ENCODE measurements at places on chromosomes 5 and 9.

DNA sequence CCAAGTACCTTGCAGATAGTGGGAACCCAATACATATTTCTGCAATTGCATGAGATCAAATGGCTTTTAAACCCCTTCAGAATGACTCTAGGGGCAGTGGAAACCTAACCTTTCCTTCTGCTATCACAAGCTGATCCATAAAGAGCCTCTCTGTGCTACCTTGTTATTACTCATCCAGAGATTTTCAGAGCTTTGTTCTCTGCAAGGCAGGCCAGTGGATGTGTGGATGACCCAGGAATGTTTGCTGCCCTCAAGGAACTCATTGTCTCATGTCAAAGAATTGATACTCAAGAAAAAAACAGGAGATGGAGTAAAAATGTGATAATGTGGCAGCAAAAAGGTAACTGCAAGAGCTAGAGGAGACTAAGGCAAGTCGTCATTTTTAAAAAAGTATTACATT, 164.1 kb downstream of the HMHB1 start:
- peak; percentile 13 for DNase-seq

- no peak for DNase-seq
These were observed 26.5 kb upstream of the MROH2B start for GRCh38 chr5:41097642-41098041.

- DNase-seq, result no peak
These were observed 16.8 kb downstream of the GNAQ start for GRCh38 chr9:78014776-78015175.

GRCh38 chr9:128369024-128369706, 2.0 kb upstream of the URM1 start:
- DNase-seq, result no peak

GRCh38 chr5:135541807-135542502, 6.2 kb upstream of the NEUROG1 start:
- no peak for DNase-seq

DNA sequence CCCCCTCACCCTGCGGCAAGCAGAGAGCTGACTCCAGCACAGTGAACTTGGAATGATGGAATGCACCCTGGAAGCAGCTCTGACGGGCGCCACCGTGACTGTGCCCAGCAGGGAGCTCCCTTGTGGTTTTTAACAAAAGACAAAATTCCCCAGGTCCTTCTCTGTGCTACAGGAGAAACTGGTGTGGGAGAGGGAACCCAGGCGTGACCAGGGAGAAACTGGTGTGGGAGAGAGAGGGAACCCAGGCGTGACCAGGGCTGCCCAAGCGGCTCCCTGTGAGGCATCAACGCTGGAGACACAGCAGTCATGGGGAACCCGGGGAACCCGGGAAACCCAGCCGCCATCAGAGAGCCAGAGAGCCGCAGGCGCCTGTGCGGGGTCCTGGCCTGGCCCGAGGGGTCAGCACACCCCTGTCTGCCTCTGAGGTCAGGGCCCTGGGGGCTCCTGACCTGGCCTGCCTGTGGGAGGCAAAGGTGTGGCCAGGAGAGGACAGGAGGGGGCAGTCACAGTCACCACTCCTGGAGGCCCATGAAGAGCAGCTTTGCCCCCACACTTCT, 3.1 kb upstream of the AHRR start:
- peak; percentile 65 for DNase-seq

DNA sequence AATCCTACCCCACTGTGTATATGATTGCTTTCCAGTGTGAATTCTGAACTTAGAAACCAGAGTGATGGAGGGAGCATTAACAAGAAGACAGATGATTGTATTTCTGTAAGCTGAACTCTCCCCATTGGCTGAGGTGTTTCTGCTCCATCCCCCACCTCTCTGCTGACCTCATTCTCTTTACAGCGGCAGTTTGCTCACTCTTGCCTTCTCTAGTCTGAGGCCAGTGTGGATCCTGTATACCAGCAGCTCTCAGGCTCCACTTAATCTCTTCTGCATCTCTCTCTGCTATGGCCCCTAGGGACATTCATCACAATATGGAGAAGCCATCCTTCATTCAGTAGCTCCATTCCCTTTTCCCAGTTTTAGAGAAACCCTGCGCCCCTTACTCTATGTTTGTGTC, 358.8 kb downstream of the MAN2A1 start:
- no peak for DNase-seq

Measured in AG08395 (cell line).